ENCODE measurements at places on chromosomes 1 and 21. TPM values are rescaled to one million over a fixed set of nuclear protein-coding genes. Genes with fewer than 3 reads are reported as not detected.

Gene PLA2G2A
- polyA plus RNA-seq: 1,328 TPM

Gene ESPN
- polyA plus RNA-seq: 48.4 TPM

Gene S100A3
- polyA plus RNA-seq: 1.9 TPM

Gene EDN2
- polyA plus RNA-seq: 2.3 TPM

Gene HSD3B1
- 38.3 TPM for polyA plus RNA-seq

Gene LCE1D
- not detected for polyA plus RNA-seq

Gene MROH7
- polyA plus RNA-seq: 0.95 TPM

Gene TXNIP
- polyA plus RNA-seq: 75.3 TPM

Gene ITPKB
- 7.4 TPM for polyA plus RNA-seq

Gene FGR
- polyA plus RNA-seq: 0.28 TPM

Gene OVAAL
- not detected for polyA plus RNA-seq

Gene ARHGAP30
- 1.7 TPM for polyA plus RNA-seq

Gene CA6
- polyA plus RNA-seq: not detected

Gene GLRX2
- 41.0 TPM for polyA plus RNA-seq

Gene LYPD8
- polyA plus RNA-seq: not detected

Gene CYP4A11
- polyA plus RNA-seq: 62.4 TPM

Gene NHLH2
- 0.49 TPM for polyA plus RNA-seq

Gene TEDDM1
- polyA plus RNA-seq: not detected

Gene STUM
- polyA plus RNA-seq: 0.06 TPM

Gene RNU1-4
- not detected for polyA plus RNA-seq

Gene NOL9
- polyA plus RNA-seq: 7.8 TPM

Gene KRTAP19-1
- not detected for polyA plus RNA-seq

Gene CFAP45
- not detected for polyA plus RNA-seq

Gene CLDN17
- polyA plus RNA-seq: not detected

Gene HSPA6
- 13.2 TPM for polyA plus RNA-seq

Gene FAM177B
- 1.2 TPM for polyA plus RNA-seq

Gene FAM163A
- polyA plus RNA-seq: 2.2 TPM

Gene LCE3E
- polyA plus RNA-seq: not detected

Gene OR2L5
- not detected for polyA plus RNA-seq

Gene DNM3
- not detected for polyA plus RNA-seq

Gene TNFRSF8
- not detected for polyA plus RNA-seq

Gene PIAS3
- 60.7 TPM for polyA plus RNA-seq

Gene PGLYRP3
- polyA plus RNA-seq: not detected

Gene C1orf141
- not detected for polyA plus RNA-seq

Gene LAPTM5
- 5.4 TPM for polyA plus RNA-seq

Gene CYP4B1
- polyA plus RNA-seq: 0.92 TPM

Gene NECTIN4
- 12.7 TPM for polyA plus RNA-seq

Gene FAAH
- 61.8 TPM for polyA plus RNA-seq

Gene ADGRB2
- polyA plus RNA-seq: 7.7 TPM

Gene TSPAN2
- polyA plus RNA-seq: 1.4 TPM

Gene TSSK3
- polyA plus RNA-seq: 1.4 TPM

Gene ADAMTS4
- polyA plus RNA-seq: 6.1 TPM

Gene FCN3
- not detected for polyA plus RNA-seq

Gene PADI4
- polyA plus RNA-seq: not detected

Gene TTC39A
- 18.9 TPM for polyA plus RNA-seq

Gene ACTL8
- polyA plus RNA-seq: not detected

Gene ZMYND12
- polyA plus RNA-seq: 0.74 TPM

Gene PLA2G4A
- 21.3 TPM for polyA plus RNA-seq

Gene COL11A1
- 148 TPM for polyA plus RNA-seq

Gene KIF26B
- polyA plus RNA-seq: 11.3 TPM

Gene MMP23B
- polyA plus RNA-seq: 184 TPM

Gene CLCNKB
- 1.8 TPM for polyA plus RNA-seq

Gene S100A7
- polyA plus RNA-seq: 1.0 TPM

Gene SLC5A9
- polyA plus RNA-seq: 26.5 TPM

Gene TNFRSF9
- polyA plus RNA-seq: 0.40 TPM

Gene KCNE2
- polyA plus RNA-seq: 5.2 TPM
